ENCODE measurements at places on chromosomes 16 and 17.
A peak's percentile ranks its signal among the peaks of the same experiment; 100 is the strongest.

DNA sequence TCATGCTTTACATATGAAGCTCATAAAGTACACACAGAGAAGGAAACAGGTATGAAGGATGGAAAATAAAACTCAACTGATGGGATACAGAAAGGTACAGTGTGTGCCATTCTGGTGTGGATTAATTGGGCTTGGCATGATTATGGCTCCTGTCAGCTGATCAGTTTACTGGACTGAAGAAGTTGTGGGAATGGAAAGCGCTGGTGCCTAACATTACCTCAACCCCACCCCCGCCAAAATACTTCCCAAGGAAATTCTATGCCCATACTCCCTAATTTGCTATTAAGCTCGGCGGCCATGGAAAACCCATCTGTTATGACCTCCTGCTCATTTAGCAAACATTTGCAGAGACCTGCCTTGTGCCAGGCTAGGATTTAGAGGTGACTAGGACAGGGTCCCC is 16.6 kb upstream of the PMFBP1 start:
- no peak for DNase-seq

DNA sequence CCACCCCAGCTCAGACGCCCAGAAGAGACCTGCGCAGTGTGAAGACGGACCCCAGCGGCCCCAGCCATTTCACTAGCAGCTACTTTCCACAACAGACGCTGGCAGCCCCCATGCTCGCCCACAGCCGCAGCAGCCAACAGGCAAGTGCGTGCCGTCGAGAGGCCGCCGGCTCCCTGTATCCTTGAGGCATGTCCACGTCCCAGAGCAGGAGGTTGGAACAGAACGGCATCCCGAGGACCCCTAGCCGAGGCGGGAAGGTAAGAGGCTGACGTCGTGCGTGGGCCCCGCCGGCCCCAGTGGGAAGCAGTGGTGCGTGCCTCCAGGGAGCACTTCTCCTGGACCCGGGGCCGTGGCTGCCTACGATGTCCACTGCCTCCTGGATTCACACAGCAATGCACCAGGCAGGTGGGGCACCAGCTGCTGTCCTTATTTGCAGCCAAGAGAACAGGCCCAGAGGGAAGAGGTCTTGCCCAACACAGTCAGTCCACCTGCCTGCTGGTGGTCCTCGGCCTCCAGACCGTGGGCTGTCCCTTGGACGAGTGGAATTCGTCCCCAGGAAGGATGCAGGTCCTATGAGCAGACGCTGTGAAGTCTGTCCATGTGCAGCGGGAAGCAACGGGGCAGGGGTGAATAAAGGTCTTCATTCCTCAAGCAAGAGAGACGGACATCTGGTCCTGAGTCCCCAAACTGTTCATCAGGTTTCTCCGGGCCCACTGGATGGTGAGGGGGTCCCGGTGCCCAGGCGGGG is 38.5 kb downstream of the SLC7A5 start:
- no peak for DNase-seq

GRCh38 chr17:50539762-50540559 is 7.0 kb upstream of the SPATA20 start:
- no peak for DNase-seq

- no peak for DNase-seq
Measured at GRCh38 chr17:41067281-41067680, 1.6 kb upstream of the KRTAP2-4 start.

DNA sequence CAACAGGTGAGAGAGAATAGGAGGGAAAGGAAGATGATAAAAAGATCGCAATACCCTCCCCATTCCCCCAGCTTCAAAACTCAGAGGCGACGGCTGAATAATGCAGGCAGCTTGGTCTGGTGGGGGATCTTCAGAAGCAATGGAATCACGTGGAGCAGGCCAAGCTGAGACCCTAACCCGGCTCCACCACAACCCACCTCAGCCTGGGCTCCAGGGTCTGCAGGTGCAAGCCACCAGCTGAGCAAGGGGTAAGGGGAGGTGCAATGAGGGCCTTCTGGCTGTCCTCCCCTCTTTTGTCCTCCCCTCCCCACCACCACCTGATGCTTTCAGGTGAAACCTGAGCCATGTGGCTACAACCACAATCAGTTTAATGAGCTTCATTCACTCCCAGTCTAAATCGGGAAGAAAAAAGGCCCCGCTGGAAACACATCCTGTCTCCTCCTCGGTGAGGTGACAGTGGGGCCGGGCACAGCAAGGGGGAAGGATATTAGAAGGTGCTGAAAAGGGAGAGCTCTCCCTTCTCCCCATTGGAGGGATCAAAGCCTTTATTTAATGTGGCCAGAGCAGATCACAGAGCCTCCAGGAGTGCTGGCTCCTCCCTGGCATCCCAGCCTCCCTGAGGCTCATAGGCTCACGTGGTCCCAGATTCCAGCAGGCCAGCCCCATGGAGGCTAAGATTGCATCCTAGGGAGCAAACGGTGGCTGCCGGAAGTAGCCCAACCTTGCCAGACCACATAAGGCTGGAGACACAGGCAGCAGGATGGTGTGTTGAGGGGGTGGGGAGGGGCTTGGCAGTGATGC is 261.0 kb downstream of the SOX9 start:
- DNase-seq, result no peak

DNA sequence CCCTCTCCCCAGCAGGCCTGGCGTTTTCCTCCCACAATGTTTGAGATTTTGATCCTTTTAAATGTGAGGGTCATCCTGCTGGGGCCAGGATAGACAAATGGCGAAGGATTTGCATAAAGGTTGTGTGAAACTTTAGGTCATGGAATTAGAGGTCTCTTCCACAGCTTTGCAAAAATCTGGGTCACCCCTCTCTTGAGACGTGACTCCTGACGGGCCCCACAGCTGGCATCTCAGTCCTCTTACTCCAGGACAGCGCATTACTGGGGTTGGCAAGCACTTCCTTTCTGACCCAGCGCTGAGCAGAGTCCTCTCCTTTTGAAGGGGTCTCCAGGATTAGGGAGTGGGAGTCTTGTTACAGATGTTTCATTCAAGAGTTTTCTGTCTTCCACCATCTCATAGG is 7.4 kb downstream of the ZNF629 start:
- no peak for DNase-seq

DNA sequence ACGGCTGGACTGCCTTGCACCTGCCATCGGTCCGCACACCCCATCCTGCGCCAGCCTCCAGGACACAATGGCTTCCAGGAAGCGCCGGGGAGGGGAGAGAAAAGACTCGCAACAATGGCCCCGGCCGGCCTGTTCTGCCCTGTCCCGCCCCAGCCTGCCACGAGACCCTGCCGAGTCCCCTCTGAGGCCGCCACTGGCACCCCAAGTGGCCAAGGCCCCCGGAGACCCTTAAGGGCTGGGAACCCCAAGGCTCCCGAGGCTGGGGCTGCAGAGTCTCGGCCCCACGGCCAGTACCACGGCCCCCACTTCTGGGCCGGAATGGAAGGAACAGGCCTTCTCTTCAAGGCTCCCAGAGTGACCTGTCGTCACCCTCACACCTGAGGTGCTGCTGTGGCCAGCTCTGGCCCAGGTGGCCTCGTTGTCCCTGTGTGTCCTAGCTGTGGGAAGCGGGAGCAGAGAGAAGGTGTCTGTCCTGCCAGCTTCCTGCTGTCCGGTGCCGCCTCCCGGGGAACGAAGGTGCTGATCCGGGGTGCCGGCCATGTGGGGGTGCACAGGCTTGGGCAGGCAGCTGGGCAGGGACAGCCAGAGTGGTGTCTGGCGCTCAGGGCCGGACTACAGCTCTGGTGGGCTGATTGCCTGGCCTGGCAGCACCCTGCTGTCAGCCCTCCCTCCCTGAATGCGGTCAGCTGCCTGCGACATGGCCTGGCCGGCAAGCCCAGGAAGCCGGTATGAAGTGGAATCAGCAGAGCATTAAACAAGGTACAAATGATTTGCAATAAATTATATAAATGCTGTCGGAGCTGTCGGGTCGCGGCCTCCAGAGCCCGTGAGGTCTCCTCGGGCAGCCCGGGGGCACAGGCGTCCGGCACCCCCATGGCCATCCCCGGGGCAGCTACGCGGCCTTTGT is 8.2 kb upstream of the CACNA1H start:
- DNase-seq, result no peak

DNA sequence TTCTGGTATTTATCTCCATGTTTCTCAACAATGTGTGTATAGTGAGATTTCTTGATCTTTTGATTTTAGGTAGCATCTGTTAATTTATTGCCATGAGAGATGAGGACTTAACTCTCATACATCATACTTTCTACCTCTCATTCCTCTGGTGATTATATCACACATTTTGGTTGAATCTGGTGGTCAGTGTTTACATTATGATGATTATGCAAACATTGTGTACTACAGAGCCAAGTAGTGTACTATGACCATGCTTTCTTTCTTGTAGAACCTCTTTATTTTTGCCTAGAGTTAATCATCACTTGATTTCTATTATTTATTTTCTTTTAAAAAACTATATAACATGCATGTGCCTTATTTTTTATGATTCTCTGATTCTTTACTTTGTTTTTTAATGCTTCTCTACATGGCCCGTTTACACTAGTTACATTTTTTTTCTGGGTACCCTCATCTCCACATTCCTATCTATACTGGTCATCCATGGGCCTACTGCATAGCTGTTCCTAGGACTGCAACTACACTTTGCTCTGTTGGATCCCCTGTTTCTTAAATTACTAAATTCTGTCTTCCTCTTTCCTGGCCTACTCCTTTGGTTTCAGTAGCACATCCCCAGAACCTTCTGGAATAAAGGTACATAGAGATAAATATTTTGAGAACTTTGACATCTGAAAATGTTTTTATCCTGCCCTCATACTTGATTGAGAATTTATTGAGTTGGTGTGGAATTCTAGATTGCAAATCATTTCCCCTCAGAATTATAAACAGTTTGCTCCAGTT is 63.0 kb upstream of the LRRC37A3 start:
- DNase-seq, result no peak

GRCh38 chr16:89826531-89827382 is 1.5 kb upstream of the SPIRE2 start:
- no peak for DNase-seq

DNA sequence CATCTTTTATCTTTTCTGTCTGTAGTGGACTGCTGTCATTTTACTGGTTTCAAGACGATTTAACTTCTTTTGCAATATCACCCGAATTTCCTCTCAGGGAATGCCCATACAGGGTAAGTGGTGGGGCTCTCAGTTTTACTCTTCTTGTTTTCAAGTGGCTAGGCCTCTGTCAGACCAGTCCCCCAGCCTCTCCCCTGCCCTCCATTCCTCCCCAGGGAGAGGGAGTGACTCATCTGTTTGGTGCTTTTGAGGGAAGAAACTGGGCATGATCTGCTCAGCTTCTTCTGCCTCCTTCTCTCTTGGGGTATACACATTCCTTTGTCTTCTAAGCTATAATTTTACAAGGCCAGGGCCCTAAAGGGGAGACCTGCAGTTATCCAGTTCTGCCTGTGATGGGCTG is 332.0 kb downstream of the CBLN1 start:
- no peak for DNase-seq

DNA sequence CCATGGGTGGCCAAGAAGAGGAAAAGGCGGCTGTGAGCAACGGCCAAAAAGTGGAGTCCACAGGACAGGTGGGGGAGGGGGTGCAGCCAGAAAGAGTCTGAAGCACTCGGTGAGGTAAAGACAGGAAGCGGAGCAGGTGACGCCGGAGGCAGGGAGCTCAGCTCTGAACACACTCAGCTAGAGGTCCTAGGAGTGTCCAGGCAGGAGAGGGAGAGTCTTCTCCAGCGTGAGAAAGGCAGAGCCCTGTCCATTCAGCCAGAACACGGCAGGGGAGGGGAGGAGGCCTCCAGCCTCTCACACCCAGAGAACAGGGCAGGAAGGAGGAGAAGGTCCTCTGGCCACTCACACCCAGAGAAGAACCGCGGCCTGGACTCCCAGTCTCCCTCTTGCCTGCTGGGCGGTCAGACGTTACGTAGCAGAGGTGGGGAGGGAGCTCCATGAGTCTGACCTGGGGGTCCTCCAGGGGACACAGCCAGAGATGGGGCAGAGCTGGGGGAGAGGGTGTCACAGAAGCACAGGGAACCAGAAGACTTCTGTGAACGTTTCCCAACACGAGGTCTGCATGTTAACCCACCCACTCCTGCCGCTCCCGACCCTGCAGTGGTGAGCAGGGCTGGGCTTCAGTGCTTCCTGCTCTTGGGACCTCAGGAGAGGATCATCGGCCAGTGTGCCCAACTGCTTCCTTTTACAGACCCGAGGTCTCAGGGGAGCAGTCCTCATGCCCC is 89.2 kb downstream of the ABR start:
- DNase-seq, result no peak

GRCh38 chr16:14650629-14651028 is 17.9 kb downstream of the BFAR start:
- no peak for DNase-seq

DNA sequence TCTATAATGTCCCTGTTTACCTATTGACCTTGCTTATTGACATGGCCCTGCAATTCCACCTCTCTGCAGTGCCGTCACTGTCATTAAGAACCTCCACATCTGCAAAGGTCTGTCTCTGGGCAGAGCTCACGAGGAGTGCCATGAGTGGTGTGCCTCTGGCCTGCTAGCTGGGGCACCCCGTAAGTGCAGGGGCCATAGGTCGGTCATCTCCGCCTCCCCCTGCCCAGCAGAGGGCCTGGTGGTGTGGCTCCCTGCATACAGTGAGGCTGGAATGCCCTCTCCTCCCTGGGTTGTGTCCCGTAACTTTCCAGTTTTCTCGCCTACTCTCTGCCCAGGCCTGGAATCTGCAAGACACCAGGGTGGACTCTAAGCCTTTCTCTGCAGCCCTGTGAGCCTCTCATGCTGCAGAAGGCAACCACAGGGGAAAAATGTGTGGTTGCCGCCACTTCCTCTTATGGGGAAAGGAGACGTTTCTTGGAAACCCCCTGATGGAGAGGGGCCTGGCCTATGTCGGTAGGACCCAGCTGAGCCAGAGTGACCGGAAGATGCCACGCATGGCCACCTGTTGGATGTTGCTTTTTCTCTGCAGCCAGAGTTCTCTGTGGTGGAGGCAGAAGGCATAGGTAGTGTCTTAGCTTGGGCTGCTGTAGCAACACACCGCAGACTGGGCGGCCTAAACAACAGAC is 2.7 kb upstream of the SNX20 start:
- DNase-seq, result peak; percentile 42

DNA sequence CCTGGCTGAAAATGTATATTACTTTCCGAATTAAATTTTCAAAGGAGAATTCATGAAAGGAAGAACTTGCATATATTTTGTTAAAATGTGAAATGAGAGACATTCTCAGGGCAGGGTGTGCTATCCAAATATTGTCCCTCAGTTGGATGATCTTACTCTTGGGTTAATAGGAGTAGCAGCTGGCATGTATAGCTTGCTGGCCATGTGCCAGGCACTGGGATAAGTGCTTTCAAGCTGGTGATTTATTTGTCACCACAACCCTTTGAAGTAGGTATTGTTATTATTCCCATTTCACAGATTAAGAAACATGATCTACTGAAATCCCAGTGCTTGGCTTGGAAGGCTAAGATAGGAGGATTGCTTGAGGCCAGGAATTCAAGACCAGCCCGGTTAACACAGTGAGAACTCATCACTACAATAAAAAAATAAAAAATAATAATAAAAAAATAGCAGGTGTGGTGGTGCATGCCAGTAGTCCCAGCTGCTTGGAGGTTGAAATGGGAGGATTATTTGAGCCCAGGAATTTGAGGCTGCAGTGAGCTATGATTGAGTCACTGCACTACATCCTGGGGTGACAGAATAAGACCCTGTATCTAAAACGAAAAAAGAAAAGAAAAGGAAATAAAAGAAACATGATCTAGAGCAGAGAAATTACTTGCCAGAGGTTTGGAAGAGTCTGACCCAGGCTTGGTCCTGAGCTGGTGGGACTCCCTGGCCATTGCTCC is 11.6 kb upstream of the MPHOSPH6 start:
- no peak for DNase-seq
